Retinal pigment epithelial cell (primary cell): ENCODE measurements at places on chromosomes 2 and 18.

GRCh38 chr2:112977559-112978056 is at the start of gene IL36G:
IL36G (plus strand) TSS chr2:112978006; CDS start chr2:112978639, 633 bp downstream.
- no peak for DNase-seq

DNA sequence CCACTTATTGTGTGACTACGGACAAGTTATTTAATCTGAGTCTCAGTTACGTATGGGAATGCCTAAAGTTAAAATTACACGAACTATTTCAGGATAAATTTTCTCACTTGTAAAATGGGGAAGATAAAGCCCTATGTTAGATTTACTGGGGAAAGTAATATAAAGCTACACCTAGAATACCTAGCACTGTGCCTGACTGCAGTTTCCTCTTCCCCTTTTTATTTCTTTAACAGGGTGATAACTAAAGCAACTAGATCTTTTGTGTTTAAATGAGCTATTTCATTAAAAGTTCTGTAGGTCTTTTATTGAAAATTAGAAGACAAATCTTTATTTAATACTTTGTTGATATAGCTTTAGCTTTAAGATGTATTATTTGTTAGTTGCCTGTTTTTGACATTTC is 5.0 kb downstream of the B3GNT2 start:
- DNase-seq = no peak

DNA sequence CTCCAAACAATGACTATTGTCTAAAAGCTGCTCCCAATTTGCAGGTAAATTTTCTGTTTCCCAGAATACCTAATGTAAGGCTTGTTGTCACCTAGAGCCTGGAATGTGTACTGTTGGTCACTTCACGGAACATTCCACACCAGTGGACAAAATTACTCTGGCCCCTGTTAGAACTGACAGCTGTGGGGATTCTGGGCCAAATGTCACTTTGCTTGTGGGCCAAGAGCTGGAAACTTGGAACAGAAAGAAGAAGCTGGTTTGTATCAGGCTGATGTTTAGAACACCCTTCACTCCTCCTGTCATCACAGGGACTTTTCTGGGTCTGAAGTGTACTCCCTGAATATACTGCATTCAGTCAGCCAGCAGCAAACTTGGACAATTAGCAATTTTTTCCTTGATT is 495.6 kb upstream of the SYT4 start:
- no peak for DNase-seq

DNA sequence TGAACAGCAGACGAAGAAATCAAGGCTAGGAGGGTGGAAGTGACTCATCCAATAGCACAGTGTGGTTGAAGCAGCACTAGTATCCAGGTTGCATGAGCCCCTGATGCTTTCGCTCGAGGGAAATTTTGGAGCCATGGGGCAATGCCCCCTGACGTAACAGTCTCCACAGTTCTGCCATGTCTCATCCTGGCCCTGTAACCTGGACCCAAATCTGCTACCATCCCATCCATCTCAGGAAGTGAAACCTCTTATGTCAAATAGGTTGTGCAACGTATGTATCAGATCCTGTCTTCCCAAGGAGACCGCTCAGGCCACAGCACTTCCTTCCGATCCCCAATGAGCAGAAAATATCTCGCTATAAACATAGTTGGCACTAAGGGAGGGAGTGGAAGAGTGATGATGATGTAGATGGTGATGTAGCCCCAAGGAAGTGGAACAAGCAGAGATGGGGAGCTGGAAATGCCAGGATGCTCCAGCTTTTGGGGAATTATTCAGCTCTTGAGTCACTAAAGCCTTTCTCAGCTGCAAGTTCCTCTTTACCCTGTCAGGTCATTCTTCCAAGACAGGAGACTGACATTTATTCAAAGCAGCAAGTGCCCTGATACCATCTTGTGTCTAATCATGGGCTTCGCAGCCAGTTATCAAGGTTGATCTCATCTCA is 3.0 kb upstream of the IL1B start:
- DNase-seq = no peak
